Stimulated activated CD4-positive, alpha-beta T cell treated with anti-CD3 and anti-CD28 coated beads, Interleukin-1b, Interleukin-23, amount 100 ng/mL, for 24 hours (primary cell): ENCODE measurements at places on chromosomes 12 and 14.

DNA sequence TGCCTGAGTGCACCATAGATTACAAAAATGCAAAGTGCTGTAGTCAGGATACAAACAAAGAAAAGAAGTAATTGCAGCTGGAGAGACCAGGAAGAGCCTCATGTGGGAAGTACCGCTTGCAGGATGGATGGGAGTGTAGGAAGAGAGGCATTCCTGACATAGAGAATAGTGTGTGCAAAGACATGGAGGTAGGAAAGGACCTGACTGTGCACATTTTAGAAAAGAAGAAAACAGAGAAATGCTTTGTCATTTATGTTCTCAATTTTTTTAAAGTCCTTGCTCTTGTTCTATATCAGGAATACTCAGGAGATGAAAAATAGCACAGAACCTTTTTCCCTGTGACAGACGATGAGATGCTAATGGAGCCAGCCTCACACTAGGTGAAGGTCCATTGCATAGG, 358.7 kb upstream of the TMPO start:
- no peak for DNase-seq

DNA sequence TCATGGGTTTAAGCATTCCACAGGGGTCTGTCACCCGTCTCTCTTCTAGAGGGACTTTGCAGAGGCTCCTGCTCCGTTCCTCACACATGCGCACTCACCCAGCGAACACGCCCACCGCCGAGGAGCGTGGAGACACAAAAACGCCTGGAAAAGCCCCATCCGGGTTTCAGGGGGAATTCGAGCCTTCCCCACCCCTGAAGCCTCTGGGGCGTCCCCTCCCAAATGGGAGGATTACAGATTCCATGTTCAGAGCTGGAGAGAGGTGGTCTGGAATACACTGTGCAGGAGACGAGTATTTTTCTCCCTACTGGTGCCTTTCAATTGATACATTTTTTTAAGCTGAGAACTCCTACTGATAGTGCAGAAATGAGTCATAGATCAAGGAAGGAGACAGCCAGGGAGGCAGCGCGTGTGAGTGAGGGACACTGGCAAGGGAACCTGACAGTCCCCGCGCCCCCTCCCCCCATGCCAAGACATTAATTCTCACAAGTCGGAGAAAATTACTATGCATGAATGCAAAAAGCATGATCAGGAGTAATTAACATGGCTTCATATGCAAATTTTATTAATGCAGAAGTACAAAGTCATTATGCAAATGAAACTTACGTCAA, 36.9 kb downstream of the BCL11B start:
- DNase-seq: peak; percentile 78

- DNase-seq: no peak
These were observed 4.3 kb downstream of the AMN1 start for GRCh38 chr12:31724557-31724956.

- DNase-seq: no peak
These were observed 763 bp upstream of the PHETA1 start for GRCh38 chr12:111369496-111370220.

GRCh38 chr12:117039891-117040309, 59.3 kb downstream of the TESC start:
- DNase-seq: no peak

GRCh38 chr14:70354204-70354603, 5.3 kb downstream of the COX16 start:
- DNase-seq: no peak

- DNase-seq: no peak
These were observed 9.0 kb upstream of the BDKRB1 start for GRCh38 chr14:96247031-96247430.

- DNase-seq: no peak
These were observed 1306.3 kb upstream of the TMEM132C start for GRCh38 chr12:126960709-126961108.

DNA sequence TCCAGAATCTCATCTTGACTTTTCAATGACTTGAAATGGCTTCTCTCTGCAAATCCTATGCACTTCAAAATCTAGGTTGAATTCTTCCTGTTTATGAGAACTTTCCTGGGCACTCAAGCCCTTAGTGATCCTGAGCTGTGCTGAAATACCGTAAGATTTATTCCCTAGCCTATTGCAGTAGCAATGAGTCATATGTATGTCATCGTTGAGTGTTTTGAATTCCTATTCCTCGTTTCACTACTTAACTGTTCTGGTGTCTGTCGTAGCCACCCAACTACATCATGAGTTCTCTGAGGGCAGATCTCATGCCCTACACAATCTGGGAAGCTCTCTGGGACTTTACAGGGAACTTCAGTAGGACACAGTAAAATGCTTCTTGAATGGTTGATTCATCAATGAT, 190.8 kb upstream of the TMEM132C start:
- DNase-seq: no peak

DNA sequence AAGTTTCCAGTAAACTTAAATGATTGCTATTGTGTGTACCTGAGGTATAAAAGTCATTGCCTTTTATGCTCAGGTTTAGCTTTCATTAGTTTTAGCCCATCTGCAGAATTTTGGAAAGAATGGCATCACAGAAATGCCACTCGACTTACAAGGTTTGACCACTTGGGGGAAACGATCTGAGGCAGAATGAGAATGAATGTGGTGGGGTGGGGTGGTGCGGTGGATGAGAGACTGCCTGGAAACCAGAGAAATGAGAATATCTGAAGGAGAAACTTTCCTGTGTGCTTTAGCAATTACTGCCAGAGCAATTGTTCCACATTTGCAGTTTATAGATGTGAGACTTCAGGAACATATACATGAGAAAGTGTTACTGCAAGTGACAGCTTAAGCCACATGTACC, 225.4 kb upstream of the PDE3A start:
- DNase-seq: no peak

DNA sequence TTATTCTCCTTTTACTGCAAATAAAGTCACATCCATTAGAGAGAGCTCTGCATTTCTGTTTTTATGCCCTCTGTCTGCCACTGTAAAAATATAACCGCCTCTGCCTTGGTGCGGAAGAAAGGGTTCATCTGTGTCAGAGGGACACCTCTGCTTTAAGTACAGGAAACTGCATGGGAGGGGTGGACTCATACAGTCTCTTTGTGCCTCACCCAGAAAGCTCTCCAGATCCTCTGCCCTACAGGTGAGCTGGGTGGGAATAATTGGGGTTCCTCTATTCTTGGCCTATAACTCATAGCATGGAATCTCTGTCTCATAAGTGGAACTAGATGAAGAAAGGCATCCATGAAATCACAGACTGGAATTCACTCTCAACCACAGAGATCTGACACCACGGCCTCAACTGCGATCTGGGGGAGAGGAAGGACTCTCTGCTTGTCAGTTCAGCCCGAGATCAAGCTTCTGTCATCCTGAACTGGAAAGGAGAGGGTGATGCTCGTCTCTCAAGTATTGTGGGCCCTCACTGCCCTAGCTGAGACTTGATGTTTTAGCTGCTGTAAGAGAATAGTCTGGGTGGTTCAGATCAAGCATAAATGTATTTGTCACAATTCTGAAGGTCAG, 702.3 kb downstream of the TMEM121 start:
- no peak for DNase-seq

DNA sequence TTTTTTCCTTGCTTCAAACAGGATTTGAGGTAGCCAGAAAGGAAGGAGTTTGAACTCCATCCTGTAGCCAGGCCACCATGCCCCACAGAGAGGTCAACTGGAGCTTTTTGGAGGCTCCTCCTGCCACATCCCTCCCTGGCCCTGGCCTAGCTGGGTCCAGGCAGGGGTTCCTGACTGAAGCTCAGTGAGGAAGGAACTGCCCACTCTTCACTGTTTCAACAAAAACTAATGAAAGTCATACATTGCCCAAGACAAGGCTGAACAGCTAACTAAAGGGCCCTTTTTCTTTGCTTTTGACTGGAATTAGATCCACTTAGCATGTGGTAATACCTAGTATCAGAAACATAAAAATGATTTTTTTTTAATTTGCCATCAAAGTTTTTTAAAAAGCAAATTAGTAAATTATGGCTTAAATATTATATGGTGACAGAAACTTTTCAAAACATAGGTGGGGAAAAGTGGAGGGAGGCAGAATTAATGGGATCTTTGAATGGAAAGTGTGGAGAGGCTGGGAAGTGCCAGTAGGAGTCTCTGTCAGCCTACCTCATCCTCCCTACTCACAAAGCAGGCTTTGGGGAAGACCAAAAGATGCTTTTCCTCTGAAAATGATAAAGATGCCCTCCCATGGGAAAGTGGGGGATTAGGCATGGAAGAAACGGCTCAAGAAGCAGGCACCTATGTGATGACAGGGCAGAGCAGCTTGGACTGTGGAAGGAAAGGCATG, 22.0 kb downstream of the PLEK2 start:
- no peak for DNase-seq

DNA sequence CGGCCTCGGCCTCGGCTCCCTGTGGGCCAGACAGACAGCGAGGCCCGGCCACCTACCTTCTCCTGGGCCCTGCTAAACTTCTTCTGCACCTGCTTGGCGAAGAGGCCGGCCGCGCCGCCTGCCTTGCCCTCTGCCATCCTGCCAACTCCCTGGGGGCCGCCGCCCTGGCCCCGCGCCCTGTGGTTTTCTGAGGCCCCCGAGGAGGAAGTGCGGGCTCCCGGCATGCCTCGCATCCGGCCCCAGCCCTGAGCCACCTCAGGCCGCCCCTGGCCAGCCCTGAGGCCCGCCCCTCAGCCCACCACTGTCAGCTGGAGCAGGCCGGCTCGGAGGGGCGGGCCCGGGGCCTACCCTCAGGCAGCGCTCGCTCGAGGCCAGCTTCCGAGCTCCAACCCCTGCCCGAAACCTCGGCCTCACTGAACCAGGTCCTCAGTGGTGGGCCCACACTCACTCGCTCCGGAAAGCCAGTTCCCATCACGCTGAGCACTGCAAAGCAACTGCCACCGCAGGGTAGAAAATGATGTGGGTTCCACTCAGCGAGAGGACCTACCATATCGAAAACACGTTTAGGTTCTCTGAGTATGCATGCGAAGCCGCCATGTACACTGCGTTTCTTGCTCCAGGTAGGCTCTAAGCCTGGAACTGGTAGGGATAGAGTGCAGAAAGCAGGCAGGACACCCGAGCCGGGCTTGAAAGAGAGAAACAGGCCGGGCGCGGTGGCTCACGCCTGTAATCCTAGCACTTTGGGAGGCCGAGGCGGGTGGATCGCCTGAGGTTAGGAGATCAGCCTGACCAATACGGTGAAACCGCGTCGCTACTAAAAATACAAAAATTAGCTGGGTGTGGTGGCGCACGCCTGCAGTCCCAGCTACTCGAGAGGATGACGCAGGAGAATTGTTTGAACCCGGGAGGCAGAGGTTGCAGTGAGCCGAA, at the start of gene BIN2:
TSS of gene BIN2 (minus strand) at position 209 of the 930 bp plus-strand sequence. CDS start at position 137, 72 bp downstream.
- peak; percentile 33 for DNase-seq

DNA sequence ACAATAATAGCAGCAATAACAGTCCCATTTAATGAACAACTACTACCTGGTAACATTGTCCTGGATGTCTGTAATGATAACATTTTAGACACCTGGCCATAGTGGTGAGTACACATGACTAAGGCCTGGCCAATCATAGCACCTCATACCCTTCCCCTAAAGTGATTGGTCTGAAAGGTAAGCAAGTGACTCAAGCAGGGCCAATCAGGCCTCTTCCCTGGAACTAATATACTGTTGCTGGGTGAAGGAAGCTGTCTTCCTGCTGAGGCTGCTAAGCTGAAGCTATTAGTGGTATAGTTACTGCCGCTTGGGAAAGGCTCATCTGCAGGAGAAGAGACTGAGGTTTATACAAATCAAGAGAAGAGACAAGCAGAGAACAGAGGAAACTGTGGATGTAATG, 18.7 kb upstream of the NOS1 start:
- no peak for DNase-seq

- DNase-seq: no peak
These were observed 1.1 kb downstream of the NUMB start for GRCh38 chr14:73457041-73457923.

DNA sequence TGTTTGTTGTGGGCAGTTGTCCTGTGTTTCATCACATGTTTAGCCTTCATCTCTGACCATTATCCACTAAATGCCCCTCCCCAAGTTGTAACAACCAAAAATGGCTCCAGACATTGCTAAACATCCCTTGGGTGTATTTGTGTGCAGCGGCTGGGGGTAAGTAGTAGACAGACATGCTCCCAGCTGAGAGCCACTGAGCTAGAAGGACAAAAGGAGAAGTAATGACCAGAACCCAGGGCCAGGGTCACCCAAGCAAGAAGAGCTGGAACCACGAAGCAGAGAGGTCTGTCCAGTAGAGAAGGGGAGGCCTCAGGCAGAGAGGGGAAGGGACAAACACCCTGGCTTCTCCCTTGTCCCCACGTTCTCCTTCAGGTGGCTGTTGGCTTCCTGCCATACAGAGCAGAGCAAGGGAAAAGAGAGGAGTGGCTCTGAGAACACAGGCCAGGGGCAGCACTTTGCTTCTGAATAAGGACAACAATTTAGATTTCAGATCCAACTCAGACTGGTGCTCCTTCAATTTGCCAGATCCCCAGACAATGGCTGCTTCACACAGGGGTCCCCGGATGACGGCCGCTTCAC, 55.2 kb downstream of the NDUFA12 start:
- DNase-seq: no peak
